Sigmoid colon (tissue), 7 donors: ENCODE measurements at places on chromosomes 13 and 19.

GRCh38 chr13:111508164-111508870, 187.9 kb downstream of the TEX29 start:
- DNase-seq, result no peak

DNA sequence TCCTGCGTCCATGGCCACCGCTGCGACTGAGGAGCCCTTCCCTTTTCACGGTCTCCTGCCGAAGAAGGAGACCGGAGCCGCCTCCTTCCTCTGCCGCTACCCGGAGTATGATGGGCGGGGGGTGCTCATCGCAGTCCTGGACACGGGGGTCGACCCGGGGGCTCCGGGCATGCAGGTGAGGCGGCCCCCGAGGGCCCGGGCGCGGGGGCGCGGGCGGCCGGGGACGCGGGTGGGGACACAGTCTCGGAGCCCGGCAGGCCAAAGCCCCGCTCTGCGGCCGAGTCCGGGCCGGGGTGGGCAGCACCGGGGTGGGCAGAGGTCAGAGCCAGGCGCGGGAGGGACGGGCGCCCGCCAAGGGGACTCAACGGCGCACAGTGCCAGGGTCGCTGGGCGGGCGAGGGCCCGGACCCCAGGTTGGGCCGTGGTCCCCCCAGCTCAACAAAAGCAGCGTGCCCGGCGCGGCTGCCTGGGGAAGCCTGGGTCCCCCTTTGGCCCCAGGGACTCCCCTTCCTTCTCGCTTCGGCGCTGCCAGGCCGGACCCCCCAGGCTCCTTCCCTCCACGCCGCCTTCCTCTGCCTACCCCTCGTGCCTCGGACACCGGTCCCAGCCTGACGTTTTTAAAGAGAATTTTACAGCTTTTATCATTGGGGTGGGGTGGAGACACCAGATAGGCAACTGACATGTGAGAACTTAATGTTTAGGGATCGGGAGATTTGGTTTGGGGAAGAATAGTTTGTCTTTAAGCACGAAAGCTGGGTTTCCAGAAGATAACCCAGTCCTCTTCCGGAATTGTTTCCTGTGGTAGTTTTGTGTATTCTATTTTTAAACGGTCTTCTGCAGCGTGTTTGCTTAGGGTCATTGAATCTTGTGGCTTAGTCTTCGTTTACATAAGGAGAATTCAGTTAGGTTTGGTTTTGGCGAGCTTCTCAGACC, 509 bp downstream of the TPP2 start:
- DNase-seq, result peak; percentile 68

- DNase-seq, result no peak
These were observed 43.9 kb downstream of the RGCC start for GRCh38 chr13:41501281-41501680.

- no peak for DNase-seq
These were observed 4.9 kb upstream of the BRD4 start for GRCh38 chr19:15337202-15337601.

DNA sequence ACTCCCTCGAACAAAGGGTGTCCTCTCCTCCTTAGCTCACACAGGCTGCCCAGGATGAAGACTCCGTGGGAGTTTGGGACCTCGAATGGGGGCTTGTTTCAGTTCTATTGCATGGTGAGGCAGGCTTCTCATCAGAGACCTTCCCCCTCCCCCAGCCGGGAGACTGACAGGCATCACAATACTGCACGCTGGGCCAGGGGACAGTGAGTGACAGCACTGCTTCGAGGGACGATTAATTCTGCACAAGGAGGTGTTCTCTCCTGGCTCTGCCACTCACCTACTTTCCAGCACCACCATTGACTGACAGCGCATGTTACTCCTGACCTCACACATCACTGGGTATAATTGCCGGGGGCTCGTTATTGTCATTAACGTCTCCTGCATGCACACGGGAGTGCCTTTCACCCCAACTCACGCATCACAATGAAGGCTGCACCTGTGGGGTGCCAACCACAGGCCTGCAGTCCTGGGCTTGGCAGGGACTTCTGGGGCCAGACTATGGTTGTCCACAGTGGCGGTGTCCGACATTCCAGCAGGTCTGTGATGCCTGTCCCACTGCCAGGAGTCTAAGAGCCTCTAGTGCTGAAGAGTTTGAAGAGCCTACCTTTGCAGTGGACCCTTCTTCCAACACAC, 412.2 kb upstream of the TSHZ3 start:
- no peak for DNase-seq

- DNase-seq, result no peak
These were observed 10.2 kb upstream of the ZNF546 start for GRCh38 chr19:39986643-39987042.

DNA sequence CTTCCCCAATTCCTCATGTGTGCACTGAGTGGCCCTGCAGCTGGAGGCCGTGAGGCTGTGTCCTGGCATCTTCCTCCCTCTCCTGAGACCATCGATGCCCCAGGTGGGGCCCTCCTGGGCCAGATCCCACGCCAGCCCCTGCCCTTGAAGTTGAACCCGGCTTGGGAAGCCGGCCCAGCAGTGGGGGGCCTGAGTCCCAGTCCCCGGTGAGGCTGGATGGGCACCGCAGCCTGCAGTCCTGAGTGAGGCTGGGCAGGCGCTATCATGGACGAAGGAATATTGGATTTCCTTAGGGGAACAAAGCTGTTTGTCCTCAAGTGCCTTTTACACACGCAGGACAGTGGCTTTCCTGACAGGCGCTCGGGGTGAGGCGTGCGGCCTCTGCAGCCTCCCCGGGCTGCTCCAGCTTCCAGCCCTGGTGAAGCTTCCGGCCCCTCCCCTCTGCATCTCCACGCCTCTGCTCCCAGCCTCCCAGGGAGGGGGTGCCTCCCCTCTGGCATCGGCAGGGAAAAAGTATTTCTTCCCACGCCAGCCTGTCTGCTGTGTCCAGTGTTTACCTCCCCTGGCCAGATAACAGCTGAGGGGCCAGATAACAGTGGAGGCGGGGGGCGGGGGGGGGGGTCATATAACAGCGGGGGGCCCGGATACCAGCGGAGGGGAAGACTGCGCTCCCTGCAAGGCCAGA, 159.5 kb downstream of the KDM4B start:
- DNase-seq, result peak; percentile 85

- DNase-seq, result no peak
These were observed 25.1 kb downstream of the VSTM2B start for GRCh38 chr19:29550896-29551295.

DNA sequence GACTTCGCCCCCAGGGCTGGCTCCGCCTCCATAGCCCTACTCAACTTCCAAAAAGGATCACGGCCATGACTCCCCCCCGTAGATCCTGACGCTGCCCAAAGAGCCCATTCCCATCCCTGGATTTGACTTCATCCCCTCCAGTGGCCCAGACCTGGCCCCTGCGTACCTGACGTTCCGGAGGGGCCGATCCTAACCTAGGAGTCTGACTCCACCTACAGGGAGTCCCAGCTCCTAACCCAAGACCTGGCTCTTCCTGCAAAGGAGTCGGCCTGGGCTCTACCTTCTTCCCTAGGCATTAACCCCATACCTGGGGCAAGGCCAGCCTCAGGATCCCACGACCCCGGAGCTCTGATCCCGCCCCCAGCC, 10.8 kb downstream of the STAP2 start:
- DNase-seq, result no peak

DNA sequence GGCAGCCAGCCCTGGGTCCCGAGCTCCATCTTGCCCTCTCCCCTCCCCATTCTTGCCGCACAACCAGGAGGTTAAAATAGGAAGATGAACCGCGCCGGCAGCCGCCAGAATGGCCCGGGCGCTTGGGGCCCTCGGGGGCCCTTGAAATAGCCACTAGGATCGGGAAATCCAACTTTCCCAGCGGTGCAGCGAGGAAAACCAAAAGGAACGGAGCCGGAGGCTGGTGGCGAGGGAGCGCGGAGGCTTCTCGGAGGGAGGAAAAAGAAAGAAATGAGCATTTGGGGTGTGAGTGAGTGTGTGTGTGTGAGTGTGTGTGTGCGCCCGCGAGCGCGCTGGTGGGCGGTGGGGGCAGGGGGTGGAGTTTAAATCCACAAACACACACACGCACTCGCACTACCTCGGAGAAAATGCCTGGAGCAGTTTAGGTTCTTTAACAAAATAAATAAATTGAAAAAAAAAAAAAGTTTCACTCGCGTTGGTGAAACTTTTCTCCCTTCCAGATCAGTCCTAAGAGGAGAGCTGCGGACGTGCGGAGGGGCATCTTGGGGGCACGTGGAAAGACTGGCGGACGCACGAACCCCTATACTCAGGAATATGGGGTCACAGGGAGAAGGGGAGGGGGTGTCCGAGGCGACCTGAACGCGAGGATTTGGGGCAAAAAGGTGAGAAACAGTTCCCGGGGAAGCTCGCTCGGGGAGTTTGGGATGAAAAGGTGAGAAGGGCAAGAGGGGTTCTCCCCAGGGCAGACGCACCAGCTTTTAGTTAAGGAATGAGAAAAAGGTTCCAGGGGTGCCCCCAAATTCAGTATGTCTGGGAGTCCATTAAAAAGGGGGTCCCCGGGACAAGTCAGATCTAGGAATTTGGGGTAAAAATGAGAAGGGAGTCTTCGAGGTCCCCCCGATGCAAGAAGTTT, 1.3 kb downstream of the RFX2 start:
- DNase-seq, result peak; percentile 90

GRCh38 chr13:97339988-97340749, 93.8 kb upstream of the RAP2A start:
- DNase-seq, result no peak

- no peak for DNase-seq
These were observed 2.6 kb upstream of the DIRAS1 start for GRCh38 chr19:2723747-2724146.
